Stimulated activated CD8-positive, alpha-beta memory T cell treated with anti-CD3 and anti-CD28 coated beads, Interleukin-15, amount 100 ng/mL, for 24 hours (primary cell): ENCODE measurements at places on chromosomes 6 and 20.

GRCh38 chr20:13341737-13342393 is 120.8 kb downstream of the ISM1 start:
- DNase-seq = no peak

GRCh38 chr6:152423216-152424103 is 213.7 kb downstream of the SYNE1 start:
- no peak for DNase-seq

DNA sequence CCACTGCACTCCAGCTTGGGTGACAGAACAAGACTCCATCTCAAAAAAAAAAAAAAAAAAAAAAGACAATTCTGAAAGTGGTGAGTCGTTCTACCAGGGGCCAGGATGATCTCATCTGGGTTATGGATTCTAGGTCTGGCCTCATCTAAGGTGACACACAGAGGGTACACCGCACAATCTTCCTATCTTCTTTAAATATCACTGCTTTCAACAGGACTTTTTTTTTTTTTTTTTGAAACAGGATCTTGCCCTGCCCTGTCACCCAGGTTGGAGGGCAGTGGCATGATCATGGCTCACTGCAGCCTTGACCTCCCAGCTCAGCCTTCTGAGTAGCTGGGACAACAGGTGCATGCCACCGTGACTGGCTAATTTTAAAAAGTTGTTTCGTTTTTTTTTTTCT is 67.7 kb downstream of the SLC16A10 start:
- DNase-seq = no peak

GRCh38 chr6:25441663-25442270 is 162.6 kb downstream of the CARMIL1 start:
- DNase-seq = no peak

DNA sequence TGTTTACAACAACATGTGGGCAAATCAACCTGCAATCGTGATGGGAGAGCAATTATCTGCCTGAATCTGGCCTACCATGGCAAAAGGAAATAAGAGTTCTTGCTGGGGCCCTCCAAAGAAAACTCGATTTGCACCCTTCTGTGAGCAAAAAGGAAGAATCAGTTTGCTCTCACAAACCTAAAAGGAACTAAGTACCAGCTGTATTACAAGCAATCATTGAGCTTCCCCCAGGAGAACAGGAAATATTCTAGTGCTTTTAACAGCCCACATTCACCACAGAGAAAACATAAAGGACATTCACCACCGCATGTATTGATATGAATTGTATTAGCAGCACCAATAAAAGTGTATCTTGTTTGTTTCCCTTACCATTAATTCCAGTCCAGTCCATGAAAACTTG is 75.0 kb downstream of the MBOAT1 start:
- DNase-seq = no peak

DNA sequence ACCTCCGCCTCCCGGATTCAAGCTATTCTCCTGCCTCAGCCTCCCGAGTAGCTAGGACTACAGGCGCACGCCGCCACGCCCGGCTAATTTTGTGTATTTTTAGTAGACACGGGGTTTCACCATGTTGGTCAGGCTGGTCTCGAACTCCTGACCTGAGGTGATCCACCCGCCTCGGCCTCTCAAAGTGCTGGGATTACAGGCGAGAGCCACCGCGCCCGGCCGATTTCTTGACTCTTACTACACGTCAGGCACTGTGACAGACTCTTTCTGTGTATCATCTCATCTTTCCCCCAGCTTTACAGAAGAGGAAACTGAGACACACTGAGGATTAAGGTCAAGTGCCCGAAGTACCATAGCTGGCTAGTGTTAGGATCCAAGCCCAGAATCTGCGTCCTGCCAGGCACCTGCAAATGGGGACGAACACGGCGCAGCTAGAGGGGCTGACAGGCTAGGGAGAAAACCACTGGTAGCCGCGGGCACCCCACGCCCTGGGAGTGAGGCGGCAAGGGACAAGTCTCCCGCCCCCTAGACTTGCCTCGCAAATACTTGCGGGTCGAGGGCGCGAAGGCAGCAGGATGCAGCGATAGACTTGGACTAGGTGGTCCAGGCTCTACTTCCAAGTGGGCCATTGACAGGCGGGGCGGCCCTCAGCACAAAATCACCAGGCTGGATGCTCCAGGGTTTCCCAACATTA is 1.1 kb upstream of the TAF8 start:
- DNase-seq = no peak

- no peak for DNase-seq
These were observed 114.2 kb downstream of the SOX4 start for GRCh38 chr6:21707524-21708319.

GRCh38 chr6:73675466-73676098 is 20.4 kb upstream of the CD109 start:
- DNase-seq = peak; percentile 42

DNA sequence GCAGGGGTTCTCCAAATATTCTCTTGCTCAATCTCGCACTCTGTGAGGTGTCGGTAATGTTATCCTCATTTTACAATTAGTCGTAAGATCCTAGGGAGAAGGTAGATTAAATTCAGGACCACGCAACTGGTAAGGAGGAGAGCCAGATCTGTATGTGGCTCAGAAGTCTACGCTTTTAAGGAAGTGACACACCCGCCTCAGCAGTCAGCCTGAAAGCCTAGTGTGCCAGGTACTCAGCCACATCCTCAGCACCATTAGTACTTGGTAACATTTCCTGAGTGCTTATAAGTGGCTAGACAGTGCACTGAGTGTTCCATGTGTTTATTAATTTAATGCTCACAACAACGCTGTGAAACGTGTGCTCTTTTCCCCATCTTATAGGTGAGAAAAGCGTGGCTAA is 63.7 kb downstream of the DHX35 start:
- no peak for DNase-seq

GRCh38 chr6:169723200-169723909 is 945 bp downstream of the PHF10 start:
- DNase-seq = peak; percentile 26

- DNase-seq = no peak
These were observed 318.1 kb downstream of the CLIC5 start for GRCh38 chr6:45697605-45698004.

DNA sequence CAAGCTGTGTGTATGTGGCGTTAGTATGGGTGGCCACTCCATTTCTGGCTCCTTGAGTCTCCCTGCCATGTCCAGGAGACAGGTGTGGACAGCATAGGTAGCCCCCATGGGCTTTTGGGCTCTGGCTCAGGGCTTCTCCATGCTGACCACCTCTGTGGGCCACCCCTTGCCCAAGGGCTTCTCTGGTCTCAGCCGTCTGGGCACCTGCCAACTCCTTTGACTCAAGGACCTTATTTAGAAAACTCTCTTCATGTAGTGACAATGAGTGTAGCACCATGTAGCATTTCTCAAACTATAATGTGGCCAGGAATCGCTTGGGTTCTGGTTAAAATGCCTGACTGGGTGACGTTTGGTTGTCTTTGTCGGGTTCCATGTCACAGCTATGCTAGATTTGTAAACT is 5.1 kb upstream of the GTSF1L start:
- DNase-seq = no peak

DNA sequence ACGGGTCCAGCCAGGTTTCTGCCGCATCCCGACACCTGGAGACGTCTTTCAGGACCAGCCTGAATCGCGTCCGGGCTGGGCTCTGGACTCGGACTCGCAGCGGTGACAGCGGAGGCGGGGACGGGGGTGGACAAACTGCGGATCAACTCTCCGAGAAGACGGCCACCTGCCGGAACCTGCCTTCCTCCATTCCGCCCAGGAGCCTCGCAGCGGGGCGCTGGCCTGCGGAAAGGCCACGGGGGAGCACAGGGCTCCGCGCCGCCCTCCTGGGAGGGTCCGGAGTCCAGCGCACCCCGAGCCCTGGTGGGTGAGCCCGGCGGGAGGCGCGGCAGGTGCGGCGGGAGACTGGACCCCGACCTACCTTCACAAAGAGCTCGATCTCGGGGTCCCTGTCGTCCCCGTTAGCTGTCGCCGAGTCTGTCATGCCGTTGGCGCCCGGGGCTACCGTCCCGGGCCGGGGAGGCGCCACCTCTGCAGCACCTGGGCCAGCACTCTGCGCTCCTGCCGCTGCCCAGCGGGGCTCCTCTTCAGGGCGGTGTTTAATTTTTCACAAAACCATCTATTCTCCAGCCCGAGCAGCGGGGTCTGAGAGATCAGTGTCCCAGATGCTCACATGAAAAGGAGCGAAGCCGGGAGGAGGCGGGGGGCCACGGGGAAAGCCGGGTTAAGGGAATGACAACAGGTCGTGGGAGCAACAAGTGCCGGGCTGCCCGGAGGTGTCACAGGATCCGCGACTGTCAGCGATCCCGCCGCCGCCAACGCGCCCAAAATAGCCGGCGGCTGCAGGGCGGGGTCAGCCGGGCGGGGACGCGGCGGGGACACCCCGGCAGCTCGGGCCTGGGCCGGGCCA is at the start of gene CLIC5:
TSS of gene CLIC5 (minus strand) at position 742 of the 850 bp plus-strand sequence. CDS start at position 424, 318 bp downstream.
- no peak for DNase-seq

DNA sequence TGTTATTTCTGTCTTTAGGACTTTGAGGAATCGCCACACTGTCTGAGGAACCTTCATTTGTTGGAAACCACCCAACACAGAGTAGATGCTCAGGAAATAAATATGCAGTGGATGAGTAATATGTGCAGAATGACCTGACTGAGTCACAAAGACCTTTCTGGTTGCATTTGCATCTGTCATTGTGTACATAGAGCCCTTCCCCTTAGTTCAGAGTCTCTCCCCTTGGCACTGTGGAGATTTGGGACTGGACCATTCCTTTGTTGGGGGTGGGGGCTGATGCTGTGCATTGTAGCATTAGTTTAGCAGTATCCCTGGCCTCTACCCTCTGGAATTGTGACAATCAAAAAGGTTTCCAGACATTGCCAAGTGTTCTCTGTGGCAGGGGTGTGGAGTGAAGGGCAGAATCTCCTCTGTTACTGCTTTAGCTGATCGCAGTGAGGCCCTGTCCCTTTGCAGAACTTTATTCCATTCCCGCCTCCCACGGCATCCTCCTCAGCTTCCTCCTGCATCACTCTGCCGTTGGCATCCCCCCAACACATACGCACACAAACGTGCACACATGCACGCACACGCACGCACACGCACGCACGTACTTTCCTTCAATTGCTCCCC is 64.5 kb downstream of the EYA2 start:
- DNase-seq = no peak

- DNase-seq = no peak
These were observed 79.6 kb upstream of the AHI1 start for GRCh38 chr6:135577059-135577538.

GRCh38 chr6:44071670-44072451 is 55.4 kb downstream of the MRPL14 start:
- no peak for DNase-seq

GRCh38 chr6:37539171-37540028 is 39.7 kb upstream of the CCDC167 start:
- no peak for DNase-seq

- no peak for DNase-seq
These were observed 293.8 kb downstream of the RFPL4B start for GRCh38 chr6:112640891-112641290.

- DNase-seq = no peak
These were observed 95.3 kb downstream of the FOXO3 start for GRCh38 chr6:108655806-108656651.

DNA sequence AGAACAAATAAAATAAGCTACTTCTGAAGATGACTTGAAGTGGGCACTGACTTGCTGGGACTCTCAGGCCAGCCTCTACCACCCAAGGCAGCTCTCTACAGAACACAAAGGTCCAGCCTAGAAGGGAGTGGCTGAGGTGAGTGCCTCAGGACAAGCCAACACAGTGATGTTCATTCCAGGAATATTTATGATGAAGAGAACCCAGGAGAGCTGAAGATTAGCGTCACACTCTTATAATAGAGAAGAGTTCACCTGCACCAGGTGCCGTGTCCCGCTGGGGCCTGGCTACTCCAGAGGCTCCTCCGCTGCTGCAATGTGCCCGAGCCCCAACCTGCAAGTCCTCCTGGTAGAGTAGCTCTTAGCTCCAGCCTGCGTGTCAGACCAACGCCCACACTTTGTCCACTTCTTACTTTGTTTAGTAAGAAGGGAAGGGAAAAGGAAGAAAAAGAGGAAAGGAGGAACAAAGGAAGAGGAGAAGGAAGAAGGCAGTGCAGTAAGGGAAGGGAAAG is 182.4 kb upstream of the QKI start:
- DNase-seq = no peak

- no peak for DNase-seq
These were observed 216.2 kb downstream of the TRDN start for GRCh38 chr6:123420512-123420911.

GRCh38 chr6:51618563-51618962 is 468.9 kb downstream of the PKHD1 start:
- DNase-seq = no peak

GRCh38 chr6:143821359-143821758 is 21.8 kb upstream of the LTV1 start:
- no peak for DNase-seq

DNA sequence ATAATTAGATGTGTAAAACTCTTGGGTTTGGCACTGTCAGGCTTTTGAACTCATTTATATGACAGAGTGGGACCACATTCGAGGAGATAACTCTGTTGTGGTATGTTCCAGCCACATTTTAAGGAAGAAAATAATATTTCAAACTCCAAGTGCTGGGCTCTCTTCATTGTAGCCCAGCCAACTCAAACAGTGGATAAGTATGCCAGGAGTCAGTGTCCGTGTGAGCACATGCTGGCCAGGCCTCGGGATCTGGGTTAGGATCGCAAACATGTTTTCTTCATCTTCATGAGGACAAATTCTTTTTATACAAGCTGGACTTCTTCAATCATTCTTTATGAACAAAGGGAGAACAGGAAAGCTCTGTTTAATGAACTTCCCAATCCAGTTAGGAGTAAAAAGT is 497.5 kb downstream of the MAFB start:
- no peak for DNase-seq

- no peak for DNase-seq
These were observed 8.0 kb downstream of the DNPH1 start for GRCh38 chr6:43221046-43221972.

DNA sequence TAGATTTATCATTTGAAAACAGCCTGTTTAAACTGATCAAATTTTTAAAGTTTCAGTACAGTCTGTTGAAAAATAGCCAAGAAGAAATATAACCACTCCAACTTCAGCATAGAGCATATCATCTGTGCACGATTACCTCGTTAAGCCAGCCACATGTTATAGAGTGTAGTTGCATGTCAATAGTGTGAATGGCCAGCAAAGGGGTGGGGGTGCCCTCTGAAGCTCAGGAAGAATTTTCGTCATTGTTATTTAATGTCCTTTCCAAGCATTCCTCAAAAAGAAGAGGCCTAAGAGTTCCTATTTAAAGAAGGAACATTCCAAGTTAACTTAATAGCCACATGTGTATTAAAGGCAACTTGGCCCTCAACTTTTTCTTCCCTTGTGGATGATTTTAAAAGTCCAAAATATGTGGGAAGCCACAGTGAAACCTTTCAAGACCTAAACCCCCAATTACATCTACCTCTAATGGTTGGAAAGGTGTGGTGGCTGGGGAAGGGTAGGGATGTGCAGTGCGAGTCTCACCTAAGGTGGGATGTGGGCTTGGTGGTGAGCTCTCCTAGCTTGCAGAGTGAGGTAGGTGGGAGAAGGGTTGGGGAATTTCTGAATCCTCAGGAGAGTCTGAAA is 1.8 kb upstream of the CCN2 start:
- DNase-seq = no peak

- no peak for DNase-seq
These were observed 52.6 kb downstream of the THBS2 start for GRCh38 chr6:169200893-169201514.
